SJCRH30 (cell line): ENCODE measurements at places on chromosomes 7 and 10. TPM values are rescaled to one million over a fixed set of nuclear protein-coding genes. Genes with fewer than 3 reads are reported as not detected.

DNA sequence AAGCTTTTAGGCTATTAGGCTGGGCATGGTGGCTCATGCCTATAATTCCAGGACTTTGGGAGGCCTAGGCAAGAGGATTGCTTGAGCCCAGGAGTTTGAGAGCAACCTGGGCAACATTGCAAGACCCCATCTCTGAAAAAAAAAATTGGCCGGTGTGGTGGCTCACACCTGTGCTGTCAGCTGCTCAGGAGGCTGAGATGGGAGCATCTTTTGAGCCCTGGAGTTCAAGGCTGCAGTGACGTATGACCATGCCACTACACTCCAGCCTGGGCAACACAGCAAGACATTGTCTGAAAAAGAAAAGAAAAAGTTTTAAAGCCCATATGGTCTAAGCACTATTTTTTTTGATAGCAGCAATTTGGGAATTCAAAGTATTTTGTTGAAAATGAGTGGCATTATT is 15.8 kb upstream of the SEC61A2 start:
- DNase-seq: no peak

- DNase-seq: no peak
These were observed 807.2 kb downstream of the IPMK start for GRCh38 chr10:57460540-57460939.

FAM25A gene
- not detected in 2 replicates for total RNA-seq

GRCh38 chr7:154744861-154745258 is 258.1 kb downstream of the PAXIP1 start:
- no peak for DNase-seq

- no peak for DNase-seq
These were observed 284.5 kb upstream of the SEMA3D start for GRCh38 chr7:85471307-85471706.

DNA sequence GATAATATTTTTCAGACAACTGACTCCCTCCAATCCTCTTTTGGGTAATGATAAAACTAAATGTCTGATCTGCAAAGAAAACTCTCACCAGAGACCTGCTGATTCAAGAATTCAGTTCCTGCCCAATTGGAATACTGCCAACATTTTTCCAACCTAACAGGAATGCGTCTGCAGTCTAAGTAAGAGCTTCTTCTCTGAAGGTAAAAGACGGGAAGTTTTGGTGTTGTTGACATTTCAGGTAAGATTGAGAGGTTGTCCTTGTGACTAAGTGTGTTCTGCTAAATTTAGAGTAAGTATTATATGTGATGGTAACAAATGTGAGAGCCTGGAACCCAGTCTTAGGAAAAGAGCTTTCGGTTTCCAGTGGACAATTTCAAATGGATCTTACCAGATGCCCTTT is 17.6 kb downstream of the IFIT5 start:
- DNase-seq: peak; percentile 19

DNA sequence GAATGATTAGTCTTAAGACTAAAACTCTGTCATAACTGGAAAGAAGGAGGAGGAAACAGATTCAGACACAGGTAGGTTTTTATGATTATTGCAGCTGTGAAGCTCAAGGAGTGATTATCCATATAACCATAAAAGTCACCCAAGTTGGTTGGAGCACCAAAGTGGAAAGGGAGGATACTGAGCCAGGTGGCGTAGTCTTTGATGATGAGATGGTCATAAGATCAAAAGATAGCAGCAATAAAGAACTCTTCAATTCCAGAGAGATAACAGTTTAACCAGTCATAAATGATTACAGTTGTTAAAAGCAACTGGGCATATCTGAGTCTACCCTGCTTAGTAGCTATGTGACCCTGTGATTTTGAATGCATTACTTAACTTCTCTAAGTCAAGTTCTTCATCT is 8.4 kb downstream of the ABCB1 start:
- DNase-seq: no peak

DNA sequence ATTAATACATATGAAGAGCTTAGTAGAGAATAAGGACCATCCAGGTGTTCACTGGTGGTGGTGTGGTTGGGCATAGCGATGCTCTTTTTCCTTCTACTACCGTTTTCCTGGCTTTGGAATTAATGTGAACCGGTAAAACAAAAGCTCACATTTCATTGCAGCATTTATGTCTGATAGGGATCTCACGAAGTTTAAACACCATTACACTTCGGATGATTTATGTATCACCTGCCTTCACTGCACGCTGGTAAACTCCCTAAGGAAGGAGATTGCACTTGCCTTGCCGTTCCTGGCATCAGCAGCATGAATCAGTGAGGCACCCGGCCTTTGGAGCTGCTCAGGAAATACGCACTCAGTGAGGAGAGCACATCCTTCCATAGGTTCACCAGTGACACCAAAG is 47.5 kb downstream of the WIPF3 start:
- no peak for DNase-seq

PPP1R9A gene
- 16.2 and 21.8 TPM in 2 replicates for total RNA-seq

DNA sequence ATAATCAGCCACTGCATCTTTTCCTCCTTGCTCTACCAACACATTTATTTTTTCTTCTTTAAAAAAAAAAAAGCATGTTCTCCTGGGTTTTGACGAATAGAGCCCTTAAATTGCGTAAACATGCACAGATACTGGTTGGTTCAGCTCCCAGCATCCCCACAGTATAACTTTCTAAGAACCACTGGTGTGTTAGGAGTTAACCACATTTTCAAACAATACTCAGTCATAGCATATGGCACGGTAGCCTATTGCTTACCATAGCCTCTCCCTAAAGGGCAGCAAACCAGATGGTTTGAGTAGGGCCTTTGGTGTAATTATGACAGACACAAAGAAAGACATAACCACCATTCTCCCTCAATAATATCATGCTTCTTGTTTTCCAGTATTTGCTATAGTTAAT is 145.0 kb downstream of the LRRC4 start:
- DNase-seq: no peak

C10orf53 gene
- total RNA-seq: not detected in 2 replicates

GRCh38 chr10:72932259-72933015 is 22.2 kb downstream of the PLA2G12B start:
- DNase-seq: no peak
